ENCODE measurements at places on chromosomes 4 and X. TPM values are rescaled to one million over a fixed set of nuclear protein-coding genes. Genes with fewer than 3 reads are reported as not detected.

Gene KLHL4
- polyA plus RNA-seq = 6.3 TPM

Gene LRAT
- 0.63 TPM for polyA plus RNA-seq

DNA sequence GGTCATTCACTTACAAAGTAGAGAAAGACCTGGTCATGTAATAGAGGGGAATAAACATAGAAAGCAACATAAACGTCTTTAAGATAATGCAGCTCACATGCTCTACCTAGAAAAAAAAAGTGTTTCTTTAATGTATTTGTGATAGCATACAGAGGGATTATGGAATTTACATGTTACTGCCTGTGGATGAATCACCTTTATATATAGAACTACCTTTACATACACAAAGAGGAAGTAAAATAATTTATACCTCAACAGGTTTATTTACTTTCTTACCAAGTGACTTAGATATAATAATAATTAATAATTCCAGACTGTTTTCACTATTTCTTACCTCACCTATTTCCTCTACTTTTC is 81.5 kb downstream of the PPP3CA start:
- DNase-seq = no peak

DNA sequence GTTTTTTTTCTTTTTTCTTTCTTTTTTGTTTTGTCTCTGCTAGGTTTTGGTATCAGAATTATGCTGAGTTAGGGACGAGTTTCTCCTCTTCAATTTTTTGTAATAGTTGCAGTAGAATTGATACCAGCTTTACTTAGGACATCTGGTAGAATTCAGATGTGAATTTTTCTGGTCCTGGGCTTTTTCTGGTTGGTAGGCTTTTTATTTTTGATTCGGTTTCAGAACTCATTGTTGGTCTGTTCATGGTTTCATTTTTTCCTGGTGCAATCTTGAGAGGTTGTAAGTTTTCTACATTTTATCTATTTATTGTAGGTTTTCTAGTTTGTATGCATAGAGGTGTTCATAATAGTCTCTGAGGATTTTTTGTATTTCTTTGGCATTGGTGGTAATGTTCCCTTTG is 498.1 kb upstream of the CPEB2 start:
- DNase-seq = no peak

Gene NAT8L
- polyA plus RNA-seq = 6.5 TPM

GRCh38 chrX:17374619-17375366 is at the start of gene NHS:
NHS (plus strand) TSS chrX:17375200; CDS start chrX:17375758, 558 bp downstream.
- peak; percentile 36 for DNase-seq

- DNase-seq = no peak
These were observed 15.6 kb upstream of the ADH4 start for GRCh38 chr4:99159699-99160098.

Gene MECP2
- polyA plus RNA-seq = 28.5 TPM

Gene PPA2
- polyA plus RNA-seq = 102 TPM

Gene EPGN
- not detected for polyA plus RNA-seq

GRCh38 chrX:109684136-109684535 is 48.9 kb downstream of the ACSL4 start:
- no peak for DNase-seq

- DNase-seq = no peak
These were observed 2.7 kb upstream of the PYURF start for GRCh38 chr4:88526221-88526815.

DNA sequence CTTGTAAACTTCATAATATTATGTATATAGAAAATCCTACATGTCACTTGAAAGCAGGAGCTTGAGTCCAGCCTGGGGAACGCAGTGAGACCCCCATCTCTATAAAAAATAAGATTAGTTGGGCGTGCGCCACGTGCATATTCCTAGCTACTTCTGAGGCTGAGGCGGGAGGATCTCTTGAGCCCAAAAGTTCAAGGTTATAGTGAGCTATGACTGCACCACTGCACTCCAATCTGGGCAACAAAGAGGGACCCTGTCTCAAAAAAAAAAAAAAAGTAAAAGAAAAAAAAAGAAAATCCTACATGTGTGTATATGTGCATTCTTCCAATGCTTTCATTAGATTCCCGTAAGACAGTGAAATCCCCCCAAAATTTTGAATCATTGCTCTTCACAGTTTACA is 1.7 kb downstream of the SEC31A start:
- no peak for DNase-seq

- DNase-seq = no peak
These were observed 63.2 kb upstream of the ALB start for GRCh38 chr4:73340917-73341316.

- DNase-seq = no peak
These were observed 9.5 kb downstream of the RBPJ start for GRCh38 chr4:26330186-26330787.

DNA sequence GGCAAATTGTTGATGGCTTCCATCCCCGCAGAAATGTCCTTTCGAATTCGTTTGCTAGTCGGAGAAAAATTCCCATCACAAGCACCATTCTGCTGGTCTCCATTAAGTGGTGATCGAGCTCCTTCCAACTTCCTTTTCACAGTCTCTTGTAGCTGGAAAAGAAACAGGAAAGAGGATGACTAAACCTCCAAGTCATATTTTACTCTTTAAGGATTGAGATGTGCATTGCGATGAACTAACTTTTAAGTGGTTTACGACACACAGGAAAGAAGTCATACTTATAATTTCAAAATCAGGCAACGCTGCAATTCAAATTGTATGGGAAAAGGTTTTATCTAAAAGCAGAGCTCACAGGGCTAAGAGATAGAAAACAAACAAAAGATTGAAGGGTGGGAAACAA is 225.2 kb downstream of the MGST2 start:
- no peak for DNase-seq

Gene NR3C2
- 15.3 TPM for polyA plus RNA-seq

- peak; percentile 61 for DNase-seq
These were observed 19.3 kb downstream of the SEL1L3 start for GRCh38 chr4:25843340-25844097.

- no peak for DNase-seq
These were observed 4.4 kb upstream of the CCDC149 start for GRCh38 chr4:24917076-24917856.

Gene CITED1
- 0.60 TPM for polyA plus RNA-seq

DNA sequence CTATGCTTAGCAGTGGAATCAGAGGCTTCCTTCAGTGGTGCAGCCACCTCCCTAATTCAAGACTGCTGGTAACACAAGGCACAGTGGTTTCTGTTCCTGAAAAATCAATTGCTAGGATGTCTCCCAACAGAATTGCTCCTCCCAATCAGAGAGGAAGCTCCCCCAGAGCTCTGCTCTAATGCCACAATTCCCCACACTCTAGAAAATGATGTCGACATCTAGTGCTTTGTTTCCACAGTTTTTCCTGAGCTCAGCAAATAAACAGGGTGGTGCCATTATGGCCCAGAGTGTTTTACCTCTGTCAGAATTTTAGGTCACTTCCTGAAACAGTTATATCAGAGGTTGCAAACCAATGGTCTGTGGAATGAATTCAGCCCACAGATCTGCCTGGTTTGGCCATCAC is 24.7 kb downstream of the TAB3 start:
- no peak for DNase-seq

DNA sequence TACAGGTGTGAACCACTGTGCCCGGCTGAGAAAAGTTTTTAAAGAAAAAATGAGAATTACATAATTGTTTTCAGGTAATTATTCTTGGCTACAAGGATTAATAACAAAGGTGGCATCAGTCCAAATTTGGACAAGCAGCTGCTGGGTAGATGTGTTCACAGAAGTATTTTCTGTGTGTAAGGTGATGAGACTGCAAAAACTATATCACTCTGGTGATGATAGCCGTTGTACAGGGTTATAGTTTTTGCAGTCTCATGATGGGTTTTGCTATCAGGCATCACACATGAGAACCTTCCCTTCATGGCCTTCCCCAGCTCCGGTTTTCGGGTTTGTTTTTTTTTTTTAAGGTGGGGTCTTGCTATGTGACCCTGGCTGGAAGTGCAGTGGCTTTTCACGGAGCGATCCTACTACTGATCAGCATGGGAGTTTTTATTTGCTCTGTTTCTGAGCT is 5.1 kb upstream of the SLC10A3 start:
- DNase-seq = no peak

- no peak for DNase-seq
These were observed 127.6 kb upstream of the RBPJ start for GRCh38 chr4:26192899-26193869.

DNA sequence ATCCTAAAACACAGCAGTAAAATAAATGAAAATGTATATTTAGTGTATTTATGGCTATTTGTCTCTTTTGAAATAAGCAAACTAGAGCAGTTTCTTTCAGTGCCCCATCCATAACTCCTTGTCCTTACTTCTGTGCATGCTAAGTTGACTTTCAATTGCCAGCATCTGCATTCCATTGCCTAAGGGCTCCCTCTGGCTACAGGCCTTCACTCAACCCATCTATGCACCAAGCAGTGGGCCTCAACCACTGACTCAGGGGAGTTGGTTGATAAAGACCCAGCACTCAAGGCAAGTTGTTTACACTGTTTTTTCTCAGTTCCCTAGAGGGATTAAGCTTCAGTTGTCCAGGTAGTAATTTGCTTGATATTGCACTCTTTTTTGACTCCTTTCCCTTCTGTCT is 265.7 kb downstream of the IQCM start:
- no peak for DNase-seq

DNA sequence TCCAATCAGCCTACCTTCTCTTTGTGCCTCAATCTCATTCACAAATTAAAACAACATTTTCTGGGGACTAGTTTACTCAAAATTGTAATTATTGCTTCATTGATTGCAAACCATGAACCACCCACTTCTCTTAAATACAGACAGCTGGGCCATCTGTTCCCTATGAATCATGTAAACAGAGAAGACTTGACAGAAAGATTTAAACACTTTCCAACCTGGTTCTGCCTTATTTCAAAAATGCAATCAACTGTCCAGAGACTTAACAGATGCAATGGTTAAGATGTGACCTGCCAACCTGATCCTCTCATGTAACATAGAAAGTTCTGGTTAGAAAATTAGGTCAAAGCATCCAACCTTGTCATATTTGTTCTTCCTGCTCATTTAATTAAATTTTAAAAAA is 20.8 kb upstream of the SERTM2 start:
- no peak for DNase-seq

DNA sequence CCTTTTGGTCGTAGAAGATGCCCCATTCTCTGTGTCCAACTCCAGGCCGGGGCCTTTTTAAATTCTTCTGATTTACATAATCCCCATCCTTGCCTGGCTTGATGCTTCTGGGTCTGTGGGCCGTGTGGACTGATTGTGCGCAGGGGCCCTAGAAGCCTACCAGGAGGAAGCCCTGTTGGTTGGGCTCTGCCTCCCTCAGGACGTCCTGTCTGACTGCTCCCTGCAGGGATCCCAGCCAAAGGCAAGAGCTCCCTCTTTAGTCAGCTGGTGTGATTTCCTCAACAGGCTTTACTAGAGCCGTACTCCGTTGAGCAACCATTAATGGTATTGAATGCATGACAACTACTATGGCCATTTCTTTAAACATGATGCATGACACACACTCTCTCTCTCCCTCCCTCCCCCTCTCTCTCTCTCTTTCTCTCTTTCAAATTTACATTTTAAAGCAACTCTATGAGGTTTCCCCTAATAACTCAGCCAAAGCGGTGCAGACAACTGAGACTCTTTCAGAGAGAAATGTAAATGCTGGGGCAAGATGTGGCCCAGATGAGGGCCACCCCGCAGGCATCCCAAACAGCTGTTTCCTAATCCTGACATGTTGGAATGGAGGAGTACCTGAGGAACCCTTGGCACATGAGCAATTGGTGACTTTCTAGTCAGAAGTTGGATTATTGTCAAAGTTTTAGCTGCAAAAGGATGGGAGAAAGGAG is 117.3 kb downstream of the DRD5 start:
- DNase-seq = peak; percentile 55

DNA sequence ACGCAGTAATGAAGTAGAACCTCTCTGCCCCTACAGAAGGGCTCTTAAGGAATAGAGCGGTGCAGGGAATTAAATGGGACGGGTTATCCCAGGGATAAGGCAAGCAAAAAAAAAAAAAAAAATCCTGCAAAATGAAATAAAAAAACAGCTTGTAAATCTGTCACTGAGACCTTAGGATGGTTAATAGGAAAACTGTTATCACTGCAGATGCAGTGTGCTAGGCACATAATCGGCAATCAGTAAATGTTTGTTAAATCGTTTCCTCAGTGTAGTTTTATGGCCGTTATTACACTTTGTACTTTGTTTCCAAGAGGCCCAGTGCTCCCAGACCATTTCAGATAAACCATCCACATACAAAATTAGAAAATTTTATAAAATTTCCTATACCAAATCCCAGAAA is 1.0 kb downstream of the HNRNPH2 start:
- no peak for DNase-seq

GRCh38 chr4:105551965-105552746 is at the start of gene ARHGEF38:
ARHGEF38 (plus strand) TSS chr4:105552620; CDS start chr4:105552766, 146 bp downstream.
- peak; percentile 76 for DNase-seq

GRCh38 chrX:47815901-47816845 is 20.5 kb upstream of the ZNF81 start:
- DNase-seq = no peak

Gene AREG
- 0.90 TPM for polyA plus RNA-seq

Gene CCDC160
- polyA plus RNA-seq = 3.2 TPM

- no peak for DNase-seq
These were observed 441.9 kb downstream of the FSTL5 start for GRCh38 chr4:161721947-161722346.

Gene CENPVL1
- not detected for polyA plus RNA-seq

Gene PAGE4
- polyA plus RNA-seq = not detected

GRCh38 chr4:8231551-8232049 is 32.5 kb downstream of the SH3TC1 start:
- DNase-seq = no peak

DNA sequence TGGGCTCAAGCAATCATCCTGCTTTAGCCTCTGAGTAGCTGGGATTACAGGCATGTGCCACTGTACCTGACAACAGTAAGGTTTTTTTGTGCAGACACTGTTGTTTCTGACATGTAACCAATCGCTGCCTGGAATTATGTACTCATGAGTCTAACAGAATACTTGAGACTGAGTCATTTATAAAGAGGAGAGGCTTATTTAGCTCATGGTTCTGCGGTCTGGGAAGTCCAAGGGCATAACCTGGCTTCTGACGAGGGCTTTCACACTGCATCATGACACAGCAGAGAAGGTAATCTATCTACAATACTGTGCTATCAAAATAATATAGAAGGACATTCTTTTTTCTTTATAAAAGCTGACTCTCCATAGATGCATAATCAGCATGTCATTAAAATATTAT is 115.5 kb upstream of the STOX2 start:
- no peak for DNase-seq

Gene APLN
- 4.4 TPM for polyA plus RNA-seq

- no peak for DNase-seq
These were observed 30.4 kb downstream of the TAF1 start for GRCh38 chrX:71396576-71396975.

GRCh38 chr4:141668200-141668910 is 32.0 kb downstream of the IL15 start:
- DNase-seq = no peak

Gene PTTG2
- not detected for polyA plus RNA-seq

DNA sequence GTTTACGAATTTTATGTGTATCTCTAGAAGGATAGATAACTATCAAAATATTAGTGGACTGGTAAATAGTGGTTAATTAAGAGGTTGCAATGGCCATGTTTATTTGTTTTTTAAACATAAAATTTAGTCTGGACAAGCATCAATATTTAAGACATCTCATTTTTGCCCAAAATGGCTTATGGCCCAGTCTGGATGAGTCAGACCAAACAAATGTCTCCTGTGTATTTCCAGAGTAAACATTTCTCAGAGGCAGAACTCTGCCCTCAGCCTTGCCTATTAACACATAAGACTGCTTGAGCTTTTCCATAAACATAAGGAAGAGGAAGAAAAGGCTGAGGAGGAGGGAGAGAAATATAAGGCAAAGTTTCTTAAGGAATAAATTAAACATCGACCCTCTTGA is 277.1 kb upstream of the DIAPH2 start:
- no peak for DNase-seq

Gene ADAM29
- 0.11 TPM for polyA plus RNA-seq

GRCh38 chrX:49221868-49222267 is 11.3 kb downstream of the CACNA1F start:
- no peak for DNase-seq

Gene SLC10A4
- 0.38 TPM for polyA plus RNA-seq
